HFF-Myc (cell line): ENCODE measurements at places on chromosomes 7 and 10.

- DNase-seq: no peak
Observed at GRCh38 chr7:28112467-28112866, 68.1 kb downstream of the JAZF1 start.

DNA sequence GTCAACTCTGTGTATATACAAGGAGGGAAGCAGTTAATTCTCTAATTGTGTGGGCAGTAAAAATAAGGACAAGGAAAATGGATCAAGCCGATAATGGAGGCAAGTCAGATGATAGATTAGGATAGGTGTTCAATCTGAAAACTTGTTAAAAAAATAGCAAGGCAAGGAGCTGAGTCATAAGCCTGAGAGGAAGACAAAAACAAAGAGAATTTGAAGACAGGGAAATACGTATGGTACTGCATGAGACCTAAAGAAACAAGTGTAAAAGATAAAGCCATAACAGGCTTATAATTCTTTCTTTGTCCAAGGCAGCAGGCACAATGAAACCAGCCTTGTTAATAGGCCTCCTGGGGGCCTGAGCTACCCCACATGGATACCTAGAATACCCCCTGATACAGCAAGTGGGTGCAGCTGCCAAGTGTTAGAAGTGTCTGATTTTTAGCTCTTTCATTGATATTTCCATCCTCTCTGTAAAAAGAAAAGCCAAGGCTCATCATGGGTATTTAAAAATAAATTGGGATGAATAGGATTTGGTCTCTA, 1570.6 kb upstream of the LRRTM3 start:
- DNase-seq: no peak

DNA sequence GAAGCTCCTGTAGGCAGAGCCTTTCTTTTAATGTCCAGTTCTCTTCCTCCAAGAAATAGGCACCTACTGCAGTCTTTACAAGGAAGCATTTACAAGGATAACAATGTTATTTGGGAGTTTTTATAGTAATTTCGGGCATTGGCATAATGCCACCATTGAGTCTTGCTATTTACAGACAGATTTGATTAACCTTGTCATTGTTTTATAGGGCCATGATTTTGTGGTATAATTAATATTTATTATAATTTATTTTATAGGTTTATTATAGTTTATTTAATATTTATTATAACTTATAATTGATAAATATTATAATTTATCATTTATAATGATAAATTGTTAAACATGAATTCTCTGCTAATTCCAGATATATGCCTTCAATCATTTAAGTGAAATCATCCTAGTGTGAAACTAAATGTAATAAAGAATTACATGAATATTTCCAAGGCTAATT, 573 bp upstream of the POT1 start:
- DNase-seq: no peak

DNA sequence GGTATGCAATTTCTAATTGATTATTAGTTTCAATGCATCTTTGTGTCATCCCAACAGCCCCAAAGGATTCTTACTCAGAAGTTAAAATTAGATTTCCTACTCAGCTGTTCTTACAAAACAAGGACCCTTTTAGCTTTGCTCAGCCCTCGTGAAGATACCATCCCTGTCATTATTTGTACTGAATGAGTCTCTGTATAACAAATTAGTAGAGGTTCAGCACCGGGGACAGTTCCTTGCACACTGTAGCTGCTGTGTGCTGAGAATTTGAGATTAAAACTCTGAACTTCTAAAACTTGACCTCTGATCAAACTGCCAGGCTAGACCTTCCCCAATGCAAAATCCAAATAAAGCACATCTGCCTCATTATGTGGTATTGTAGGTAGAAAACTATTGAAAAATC, 299.1 kb downstream of the LHFPL3 start:
- DNase-seq: no peak

- DNase-seq: no peak
Observed at GRCh38 chr10:86936661-86937501, 20.5 kb downstream of the MMRN2 start.

GRCh38 chr10:16765509-16766375, 51.5 kb downstream of the RSU1 start:
- no peak for DNase-seq

GRCh38 chr7:119228482-119228881, 1004.0 kb downstream of the ANKRD7 start:
- DNase-seq: no peak

- no peak for DNase-seq
Observed at GRCh38 chr7:85239109-85239508, 52.3 kb upstream of the SEMA3D start.

GRCh38 chr10:133235265-133235855, 2.3 kb upstream of the VENTX start:
- no peak for DNase-seq

GRCh38 chr7:21912931-21913780, 32.5 kb downstream of the CDCA7L start:
- DNase-seq: no peak

DNA sequence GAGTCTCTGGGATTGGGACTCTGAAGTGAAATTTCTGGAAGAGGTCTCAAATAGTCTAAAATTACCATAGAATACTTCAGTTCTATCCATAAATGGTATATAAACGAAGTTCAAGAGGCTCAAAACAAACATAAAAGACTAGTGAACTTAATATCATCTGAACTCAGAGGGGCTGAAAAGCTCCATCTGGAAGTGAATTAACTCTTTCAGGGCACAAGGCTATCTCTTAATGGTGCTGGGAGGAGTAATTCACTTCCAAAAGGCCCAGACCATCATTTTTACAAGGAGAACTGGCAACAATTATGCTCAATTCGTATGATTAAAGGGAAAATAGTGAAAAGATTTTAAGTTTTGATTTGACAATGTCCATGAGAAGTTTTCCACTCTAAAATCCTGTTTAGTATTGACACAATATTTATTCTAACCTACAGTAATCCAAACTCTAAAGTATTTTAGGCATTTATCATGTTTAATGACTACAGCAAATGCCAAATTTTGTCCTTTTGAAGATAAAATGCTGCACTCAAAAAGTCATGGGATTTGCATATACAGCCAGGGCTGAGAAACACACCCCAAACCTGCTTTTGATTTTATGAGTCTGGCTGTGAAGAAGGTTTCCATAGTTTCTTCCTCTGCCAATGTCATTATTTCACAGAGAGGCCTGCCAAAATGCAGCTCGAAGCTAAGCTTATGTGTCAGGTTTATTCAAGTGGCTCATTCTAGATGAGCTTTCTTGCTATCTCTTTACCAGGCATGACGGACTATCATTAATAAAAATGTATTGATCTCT, 143.9 kb downstream of the HIBADH start:
- no peak for DNase-seq

DNA sequence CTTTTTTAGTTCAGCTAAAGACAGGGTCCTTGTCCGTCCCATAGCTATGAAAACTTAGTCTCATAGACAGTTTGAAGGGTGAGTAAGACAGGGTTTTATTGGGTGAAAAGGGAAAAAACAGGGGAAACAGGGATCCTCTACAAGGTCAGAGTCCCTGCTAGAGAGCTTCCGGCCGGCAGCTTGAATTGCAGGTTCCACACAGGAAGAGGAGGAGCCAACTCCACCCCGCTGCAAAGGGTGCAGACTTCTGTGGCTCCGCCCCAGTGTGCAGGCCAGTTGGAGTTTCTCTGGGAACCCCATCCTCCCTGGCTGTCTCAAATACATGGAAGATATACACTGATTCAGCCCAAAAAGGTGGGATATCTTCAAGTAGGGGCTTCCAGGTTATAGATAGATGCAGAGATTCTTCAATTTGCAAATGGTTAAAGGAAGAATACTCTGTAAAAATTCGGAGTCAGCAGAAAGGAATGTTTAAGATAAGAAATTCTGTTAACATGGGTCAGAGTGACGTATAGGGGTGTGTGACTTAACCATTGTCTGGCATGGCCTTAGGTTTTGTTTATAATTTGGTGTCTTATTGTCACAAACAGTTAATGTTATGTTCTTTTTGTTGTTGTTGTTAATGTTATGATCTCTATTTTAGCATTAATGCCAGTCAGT, 34.6 kb upstream of the HECW1 start:
- DNase-seq: peak; percentile 19

GRCh38 chr7:51679358-51679757, 362.7 kb upstream of the COBL start:
- DNase-seq: no peak

DNA sequence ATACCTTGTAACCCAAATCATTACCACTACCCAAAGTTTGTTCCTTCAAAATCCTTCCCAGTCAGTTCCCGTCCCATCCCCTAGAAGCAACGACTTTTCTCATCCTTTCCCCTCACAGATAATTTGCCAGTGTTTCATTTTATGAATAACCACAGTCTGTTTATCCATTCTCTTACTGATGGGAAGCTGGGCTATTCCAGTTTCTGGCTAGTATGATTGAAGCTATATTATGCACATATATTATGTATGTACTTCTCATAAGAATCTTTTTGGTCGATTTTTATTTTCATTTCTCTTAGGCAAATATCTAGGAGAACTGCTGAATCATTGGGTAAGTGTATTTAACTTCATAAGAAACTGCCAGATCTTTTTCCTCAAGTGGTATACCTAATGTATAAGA, 114.6 kb downstream of the ZNF438 start:
- no peak for DNase-seq

DNA sequence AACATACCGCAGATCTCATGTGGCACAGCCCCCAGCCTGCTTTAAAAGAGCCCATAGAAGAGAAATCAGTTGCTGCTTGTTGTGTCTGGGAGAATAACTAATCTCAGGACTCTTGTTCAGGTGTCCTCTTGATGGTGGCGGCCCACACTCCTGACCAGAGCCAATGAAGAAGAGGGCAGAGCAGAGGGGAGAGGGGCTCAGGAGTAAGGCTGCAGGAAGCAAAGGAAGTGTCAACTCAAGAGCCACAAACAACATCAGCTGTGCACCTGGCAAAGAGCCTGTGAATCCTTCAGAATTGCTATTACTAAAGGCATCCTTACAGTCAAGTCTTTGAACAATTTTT, 59.8 kb upstream of the PTN start:
- no peak for DNase-seq

GRCh38 chr7:116258734-116259133, 48.4 kb downstream of the TES start:
- DNase-seq: no peak

DNA sequence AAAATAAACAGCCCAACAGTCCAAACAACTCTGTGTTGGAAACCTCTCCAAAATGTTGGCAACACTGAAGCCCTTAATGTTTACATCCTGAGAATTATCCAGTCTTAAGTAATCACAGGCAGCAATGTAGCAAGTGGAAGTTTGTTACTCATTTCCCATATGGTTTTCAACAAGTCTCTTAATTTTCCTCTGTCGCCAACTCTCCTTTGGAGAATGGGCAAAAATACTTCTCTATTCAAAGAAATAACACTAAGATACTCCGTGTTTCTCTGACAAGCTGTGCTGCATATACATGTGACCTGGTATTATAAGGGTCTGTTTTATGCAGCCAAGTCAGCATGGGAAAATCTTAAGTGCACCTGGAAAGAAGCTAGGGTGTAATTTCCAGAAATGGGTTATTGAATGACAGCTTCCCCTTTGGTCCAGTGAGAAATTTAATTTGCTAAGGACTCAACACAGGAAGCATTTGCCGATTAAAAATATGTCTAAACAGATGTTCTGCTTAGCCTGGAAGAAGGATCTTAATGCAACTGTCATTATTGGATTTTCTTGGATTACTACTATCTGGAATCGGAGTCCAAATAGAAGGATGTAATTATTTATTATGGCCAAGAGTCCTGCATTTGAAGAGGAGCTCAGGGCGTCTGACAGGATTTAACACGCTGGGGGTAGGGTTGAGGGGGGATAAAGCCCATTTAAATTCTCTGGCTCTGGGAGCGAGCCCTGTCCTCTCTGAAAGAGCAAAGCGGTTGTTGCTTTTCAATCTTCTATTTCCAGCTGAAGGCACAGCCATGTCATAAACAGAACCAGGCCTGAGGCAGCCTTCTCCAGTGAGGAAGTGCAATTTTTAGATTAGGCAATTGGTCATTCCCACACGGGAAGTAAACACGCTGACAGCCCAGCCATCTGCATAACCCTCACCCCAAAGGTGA, 73.1 kb downstream of the TLL2 start:
- no peak for DNase-seq

DNA sequence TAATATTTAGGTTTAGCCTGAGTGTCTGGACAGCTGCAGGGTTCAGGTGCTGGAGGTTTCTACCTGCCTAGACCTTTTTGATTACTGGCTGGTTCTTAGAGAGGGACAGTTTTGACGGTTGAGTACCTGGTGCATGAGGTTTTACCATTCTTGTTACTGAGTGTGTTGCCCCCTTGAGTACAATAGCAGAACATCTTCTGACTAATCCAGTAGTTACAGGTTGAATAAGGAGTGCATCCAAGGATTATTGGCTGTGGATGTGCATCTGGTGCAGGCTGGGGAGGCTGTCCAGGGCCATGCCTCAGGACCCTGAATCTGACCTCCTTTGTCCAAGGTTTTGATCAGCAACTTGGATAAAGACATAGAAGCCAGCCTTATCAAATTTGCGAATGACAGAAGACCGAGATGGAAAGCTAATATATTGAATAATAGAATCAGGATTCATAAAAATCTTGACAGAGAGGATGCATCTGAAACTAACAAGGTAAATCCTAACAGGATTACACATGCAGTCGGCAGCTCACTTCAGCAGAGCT, 23.1 kb downstream of the PLPP4 start:
- no peak for DNase-seq

- DNase-seq: no peak
Observed at GRCh38 chr7:14999331-14999730, 96.8 kb upstream of the DGKB start.

- no peak for DNase-seq
Observed at GRCh38 chr10:21289961-21290360, 235.5 kb downstream of the SKIDA1 start.

- no peak for DNase-seq
Observed at GRCh38 chr7:69892790-69893189, 294.5 kb downstream of the AUTS2 start.

GRCh38 chr7:113548561-113548960, 370.2 kb downstream of the PPP1R3A start:
- no peak for DNase-seq

- no peak for DNase-seq
Observed at GRCh38 chr7:100034871-100035510, 14.6 kb upstream of the ZSCAN21 start.

DNA sequence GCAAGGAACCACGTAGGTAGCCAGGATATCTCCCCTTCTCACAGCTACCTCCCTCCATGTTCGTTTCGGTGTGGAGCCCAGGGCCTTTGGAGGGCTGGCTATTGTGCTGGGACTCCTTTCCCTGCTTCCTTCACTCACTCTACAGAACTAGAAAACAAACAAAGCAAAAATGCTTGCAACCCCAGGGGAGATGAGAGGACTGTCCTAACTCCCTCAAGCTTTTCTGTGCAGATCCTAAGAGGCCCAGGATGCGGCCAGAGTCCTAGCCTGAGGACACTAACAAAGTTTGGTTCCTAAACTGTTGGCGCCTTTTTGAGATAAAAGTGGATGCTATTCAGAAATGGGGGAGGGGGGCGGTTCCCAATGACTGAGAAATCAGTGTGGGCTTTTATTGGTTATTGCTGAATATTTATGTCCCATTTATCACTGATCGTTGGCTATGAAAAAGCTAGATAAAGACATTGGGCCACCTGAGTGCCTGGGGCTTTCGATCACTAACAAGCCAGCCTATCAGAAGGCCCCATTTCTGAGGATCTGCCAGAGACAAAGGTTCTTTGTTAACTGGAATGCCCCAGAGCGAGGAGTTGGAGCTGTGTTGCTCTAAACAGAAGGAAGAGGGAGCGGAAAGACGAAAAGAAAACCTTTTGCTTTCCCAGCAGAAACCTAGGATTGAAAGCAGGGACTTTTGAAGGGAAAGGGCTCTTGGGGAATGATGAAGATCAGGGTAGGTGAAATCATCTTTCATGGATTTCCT, 95.2 kb upstream of the EGR2 start:
- DNase-seq: no peak
